ENCODE measurements at places on chromosomes 7 and 10. TPM values are rescaled to one million over a fixed set of nuclear protein-coding genes. Genes with fewer than 3 reads are reported as not detected.

AGAP3 gene
- 52.9 TPM for total RNA-seq

DNA sequence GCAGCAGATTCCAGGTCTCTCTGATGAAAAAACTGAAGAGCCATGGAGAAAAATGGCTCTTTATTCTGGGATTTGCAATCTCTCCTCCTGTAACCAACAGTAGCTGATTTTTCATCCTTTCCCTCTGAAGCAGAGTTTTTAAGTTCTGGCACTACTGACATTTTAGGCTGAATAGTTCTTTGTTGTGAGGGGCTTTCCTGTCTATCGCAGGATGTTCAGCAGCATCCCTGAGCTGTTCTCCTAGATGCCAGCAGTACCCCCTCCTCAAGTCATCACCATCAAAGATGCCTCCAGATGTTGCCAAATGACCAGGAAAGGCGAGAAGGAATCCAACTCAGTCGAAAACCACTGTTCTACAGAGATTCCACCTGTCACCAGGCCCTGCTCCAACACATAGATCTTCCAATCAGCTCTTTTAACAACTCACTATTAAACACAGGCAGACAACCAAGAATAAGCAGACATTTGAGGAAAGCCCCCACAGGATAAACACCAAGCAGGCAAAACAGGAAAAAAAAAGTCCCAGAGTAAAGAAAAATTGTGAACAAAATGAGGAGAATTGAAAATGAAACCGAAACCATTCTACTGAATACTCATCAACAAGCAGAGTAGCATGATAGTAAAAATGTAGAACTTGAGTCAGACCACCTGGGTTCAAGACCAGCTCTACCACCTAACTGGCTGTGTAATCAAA, 124.8 kb downstream of the MPP7 start:
- DNase-seq, result peak; percentile 36

TDRD1 gene
- total RNA-seq, result 0.41 TPM

HOXA4 gene
- total RNA-seq, result 0.19 TPM

- DNase-seq, result no peak
Observed at GRCh38 chr10:63910806-63911205, 389.6 kb downstream of the REEP3 start.

DNA sequence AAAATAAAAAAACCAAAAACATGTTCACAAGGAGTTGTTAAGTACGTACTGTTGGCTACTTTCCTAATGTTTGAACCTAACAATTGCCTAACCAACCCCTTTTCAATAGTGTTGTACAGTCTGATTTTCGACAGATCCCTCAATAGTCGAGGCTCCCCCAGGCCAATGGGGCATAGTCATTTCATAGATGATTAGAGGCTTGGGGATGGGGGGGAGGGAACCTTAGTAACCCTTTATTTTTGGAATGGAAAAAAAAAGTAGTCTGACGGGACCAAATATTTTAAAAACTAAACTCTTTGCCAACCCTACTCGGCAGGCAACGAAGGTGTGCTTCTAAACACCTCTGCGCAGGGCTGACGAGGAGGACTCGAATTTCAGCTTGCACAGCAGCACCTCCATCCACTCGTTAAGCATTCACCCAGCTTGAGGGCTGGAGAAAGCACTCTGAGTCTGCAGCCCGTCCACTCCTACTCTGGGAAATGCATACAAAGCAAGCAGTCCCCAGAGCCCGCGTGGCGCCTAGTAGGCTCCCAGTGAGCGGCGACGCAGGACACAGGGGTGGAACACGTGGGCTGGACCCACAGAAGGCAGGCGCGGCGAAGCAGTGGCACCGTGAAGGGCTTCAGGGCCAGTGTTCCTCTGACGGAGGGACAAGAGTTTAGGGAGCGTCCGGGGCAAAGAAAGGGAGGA, 899 bp downstream of the PUS7 start:
- DNase-seq, result peak; percentile 11

GRCh38 chr7:92563345-92563744, 26.8 kb downstream of the FAM133B start:
- no peak for DNase-seq

DNA sequence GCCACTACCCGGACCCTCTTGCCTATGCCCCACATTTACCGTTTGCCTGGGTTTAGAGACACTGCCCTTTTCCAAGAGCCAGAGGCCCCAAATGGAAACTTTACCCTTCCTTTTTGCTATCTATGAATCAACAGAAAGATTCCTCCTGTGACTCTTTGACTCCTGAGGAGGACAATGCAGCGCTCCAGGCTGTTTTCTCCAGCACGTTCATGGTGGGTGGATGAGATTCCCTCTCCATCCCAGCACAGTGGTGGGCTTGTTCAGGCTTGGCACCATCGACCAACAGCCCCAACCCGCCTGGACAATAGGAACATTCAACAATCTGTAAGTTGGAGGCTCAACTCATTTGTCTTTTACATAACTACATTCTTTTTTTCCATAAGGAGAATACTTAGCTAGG, 55.9 kb downstream of the DLD start:
- no peak for DNase-seq

DNA sequence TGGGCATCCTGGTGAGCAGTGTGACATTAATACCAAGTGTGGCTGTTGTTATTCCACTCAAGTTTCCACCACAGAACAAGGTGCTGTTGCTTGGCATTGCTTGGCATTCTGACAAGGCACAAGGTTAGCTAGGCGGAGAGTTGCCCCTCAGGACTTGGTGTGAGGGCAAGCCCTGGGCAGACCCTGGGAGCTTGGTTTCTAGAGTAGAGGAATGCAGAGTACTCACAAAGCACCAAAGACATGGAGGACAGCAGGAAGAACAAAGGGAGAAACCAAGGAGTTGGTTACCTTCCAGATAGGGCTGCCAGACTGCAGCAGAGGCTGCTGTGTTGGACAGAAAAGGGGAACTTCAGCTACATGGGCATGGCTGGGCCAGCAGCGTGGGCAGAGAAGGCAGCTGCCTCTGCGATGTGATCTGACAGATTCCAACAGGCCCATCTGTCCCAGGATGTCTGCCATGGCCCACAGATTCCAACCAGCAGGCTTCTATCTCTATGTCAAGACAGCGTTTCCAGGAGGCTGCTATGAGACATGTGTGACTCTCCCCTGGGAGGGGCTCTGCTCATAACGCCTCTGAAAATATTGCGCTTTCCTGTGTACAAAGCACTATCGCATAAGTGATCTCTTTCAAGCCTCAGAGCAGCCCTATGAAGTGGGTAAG, 1.8 kb downstream of the GOLGA7B start:
- DNase-seq, result peak; percentile 57

DNA sequence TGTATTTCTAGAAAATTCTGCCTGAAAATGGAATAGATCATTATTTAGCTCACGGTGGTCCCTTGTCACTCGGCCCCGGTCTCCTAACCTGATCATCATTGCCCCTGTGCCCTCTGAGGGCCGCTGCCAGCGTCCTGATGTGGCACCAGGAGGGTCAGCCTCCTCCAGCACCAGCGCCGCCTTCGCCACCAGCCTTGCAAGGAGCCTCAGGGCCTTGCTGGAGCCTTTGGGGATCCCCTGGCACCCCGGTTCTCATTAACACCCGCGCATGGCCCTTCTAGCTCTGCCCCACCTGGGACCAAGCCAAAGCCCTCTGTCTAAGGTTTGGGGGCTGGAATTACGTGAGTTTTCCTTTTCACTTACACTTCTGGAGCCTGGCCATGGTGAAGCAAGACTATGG, 282.5 kb upstream of the ADARB2 start:
- no peak for DNase-seq

DNA sequence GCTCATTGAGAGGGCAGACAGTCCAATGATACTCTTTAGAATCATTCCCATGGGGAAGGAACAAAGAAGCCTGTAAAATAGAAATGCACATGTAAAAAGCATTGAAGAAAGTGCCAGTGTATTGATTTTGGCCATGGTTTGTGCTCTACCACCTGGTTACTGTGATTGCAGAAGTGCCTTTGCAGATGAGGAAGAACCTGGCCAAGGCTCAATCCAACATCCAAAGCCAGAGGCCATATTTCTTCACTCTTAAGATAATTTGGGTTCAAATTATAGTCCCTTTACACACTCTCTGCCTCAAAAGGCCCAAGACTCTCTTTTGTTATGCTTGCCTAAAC, 122.1 kb downstream of the EGFR start:
- DNase-seq, result no peak

DNA sequence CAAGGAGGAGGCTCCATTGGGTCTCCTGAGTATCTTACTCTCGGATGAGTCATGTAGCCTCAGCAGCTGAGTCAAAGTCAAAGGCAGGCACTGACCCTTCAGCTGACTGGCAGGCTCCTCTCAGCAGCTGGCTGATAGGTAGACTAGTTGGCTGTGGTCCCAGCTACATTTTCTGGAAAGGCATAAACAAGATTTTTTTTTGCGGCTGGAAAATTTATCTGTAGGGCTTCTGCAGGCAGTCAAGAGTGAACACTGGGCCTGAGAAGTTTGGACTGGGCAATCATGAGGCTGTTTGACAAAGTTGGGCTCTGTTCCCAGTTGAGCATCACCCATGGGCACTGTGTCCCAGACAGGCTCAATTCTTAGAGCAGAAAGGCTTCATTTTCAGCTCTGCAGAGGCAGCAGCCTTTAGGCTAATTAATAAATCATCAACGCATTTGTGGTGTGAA, 796.2 kb downstream of the CCSER2 start:
- DNase-seq, result no peak

- DNase-seq, result no peak
Observed at GRCh38 chr10:25907261-25907660, 26.8 kb upstream of the MYO3A start.

GRCh38 chr10:133040198-133040597, 47.5 kb upstream of the ADGRA1 start:
- DNase-seq, result no peak

GRCh38 chr7:4561795-4562194, 120.3 kb upstream of the FOXK1 start:
- no peak for DNase-seq

TCAF2 gene
- total RNA-seq, result 31.6 TPM

DNA sequence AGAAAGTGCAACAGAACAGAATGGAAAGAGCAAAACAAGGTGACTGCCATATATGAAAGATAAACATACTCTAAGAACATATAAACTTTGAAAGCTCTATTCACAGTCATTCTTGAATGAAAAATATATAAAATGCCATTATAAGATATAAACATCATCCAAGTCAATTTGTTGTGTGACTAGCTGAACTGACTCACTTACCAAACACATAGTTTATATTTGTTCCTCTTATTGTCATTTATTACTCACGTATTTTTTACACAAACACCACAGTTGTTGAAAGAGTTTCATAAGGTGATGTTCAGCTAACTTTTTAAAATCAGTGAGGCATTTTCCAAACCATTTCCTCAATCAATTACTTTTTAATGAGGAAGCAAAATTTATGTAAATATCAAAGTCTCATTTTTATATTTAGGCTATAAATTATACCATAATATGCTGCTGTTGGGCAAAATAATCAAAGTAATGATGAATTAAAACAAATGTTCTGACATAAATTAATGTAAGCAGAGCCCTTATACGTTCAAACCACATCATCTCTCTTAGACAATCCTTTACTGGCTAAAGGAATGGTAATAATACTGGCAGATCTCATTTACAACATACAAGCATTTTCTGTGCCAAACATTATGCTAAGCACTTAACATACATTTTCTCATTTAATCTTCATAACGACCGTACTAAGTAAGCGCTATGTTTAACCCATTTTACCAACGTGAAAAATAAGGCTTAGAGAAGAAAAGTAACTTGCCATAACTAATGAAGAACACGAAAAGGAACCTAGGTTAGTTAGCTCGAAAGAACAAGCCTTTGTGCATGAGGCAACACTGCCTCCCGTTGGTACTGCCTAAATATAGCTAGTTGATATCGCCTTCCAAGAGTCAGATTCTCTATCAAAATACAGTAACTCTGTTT, 7.3 kb downstream of the LRRN3 start:
- DNase-seq, result peak; percentile 49

GCK gene
- total RNA-seq, result 0.33 TPM

GRCh38 chr7:80226629-80227028, 92.0 kb downstream of the GNAI1 start:
- DNase-seq, result no peak

PALD1 gene
- not detected for total RNA-seq

- no peak for DNase-seq
Observed at GRCh38 chr10:88960802-88961201, 8.2 kb upstream of the ACTA2 start.

DNA sequence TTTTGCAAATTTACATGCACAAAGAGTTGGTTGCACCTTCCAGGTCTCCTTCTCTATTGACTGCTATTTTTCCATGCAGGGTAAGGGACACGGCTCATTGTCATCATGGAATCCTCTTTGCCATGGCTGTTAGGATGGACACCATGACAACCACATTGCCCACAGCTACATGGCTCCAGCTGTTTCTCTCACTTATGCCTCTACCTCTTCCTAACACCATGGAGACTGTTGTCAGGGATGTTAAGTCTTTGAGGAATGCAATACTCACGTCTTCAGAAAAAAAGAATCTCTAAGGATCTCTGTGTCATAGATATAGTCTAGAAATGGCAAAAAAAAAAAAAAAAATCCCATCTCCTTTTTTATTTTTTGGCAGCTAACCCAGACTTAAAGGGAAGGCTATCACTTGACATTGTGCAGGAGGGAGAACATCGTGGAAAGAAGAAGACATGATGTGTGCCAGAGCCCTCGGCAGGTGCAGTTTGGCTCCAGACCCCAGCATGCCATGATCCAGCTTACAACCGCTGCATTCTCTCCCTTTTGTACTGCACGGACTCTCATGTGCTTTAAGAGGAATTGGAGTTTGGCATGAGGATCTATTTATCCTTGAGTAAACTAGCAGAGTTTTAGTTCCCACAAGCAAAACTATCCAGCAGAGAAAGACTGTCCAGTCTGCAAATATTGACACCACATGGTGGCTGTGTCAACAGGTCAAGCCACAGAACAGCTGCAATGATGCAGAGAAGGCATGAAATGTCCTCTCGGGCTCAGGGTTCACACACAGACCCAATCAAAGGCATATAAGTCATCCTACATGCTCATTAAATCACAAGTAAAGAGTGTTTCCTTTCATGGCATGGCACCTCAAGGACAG, 70.8 kb downstream of the FRMD4A start:
- DNase-seq, result no peak

CCDC172 gene
- not detected for total RNA-seq

DNA sequence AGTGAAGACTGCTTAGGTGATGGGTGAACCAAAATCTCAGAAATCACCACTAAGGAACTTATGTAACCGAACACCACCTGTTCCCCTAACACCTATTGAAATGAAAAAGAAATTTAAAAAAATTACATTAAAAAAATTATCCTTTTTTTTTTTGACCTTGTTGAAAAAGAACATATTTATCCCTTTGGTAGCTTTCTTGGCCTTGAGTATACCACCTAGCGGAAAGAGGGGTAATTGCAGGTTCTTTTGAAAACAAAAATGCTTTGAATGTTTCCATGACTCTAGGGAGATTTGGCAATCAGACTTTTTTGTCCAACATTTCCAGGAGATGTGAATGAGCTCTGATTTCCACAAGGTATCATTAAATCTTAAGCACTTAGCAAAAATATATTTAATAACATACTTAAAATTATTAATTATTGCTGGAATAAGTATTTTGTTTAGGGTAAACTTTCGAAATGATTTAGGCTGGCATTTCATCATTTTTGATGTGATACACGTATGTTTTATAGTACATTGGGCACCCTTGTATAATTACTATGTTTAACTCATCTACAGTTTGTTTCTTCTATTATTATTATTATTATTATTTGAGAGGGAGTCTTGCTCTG, 47.0 kb upstream of the ELMO1 start:
- DNase-seq, result peak; percentile 37
